Esophagus muscularis mucosa (tissue), 4 donors: ENCODE measurements at places on chromosomes 4 and X. TPM values are rescaled to one million over a fixed set of nuclear protein-coding genes. Genes with fewer than 3 reads are reported as not detected.
A peak's percentile ranks its signal among the peaks of the same experiment; 100 is the strongest.

GRCh38 chr4:166622425-166622977 lies 611.8 kb downstream of the SPOCK3 start:
- no peaks in the 10 kb centered on the region for H3K36me3 ChIP-seq
- no peak overlapping the region for H3K4me3 ChIP-seq
- no peak for DNase-seq
- no peaks in the 10 kb centered on the region for H3K27me3 ChIP-seq

- H3K27ac ChIP-seq, result no peak overlapping the region
- peaks cover 6% of the 10 kb centered on the region for H3K4me1 ChIP-seq
- H3K4me3 ChIP-seq, result no peak overlapping the region
- H3K27me3 ChIP-seq, result no peaks in the 10 kb centered on the region
- no peaks in the 10 kb centered on the region for H3K36me3 ChIP-seq
These were observed 18.1 kb downstream of the PPP1R2C start for GRCh38 chrX:42759881-42760280.

GRCh38 chrX:34503119-34503518 lies 154.0 kb downstream of the TMEM47 start:
- no peaks in the 10 kb centered on the region for H3K27me3 ChIP-seq
- no peak overlapping the region for H3K4me3 ChIP-seq
- no peak for DNase-seq
- no peaks in the 10 kb centered on the region for H3K4me1 ChIP-seq
- H3K27ac ChIP-seq, result no peak overlapping the region

- no peaks in the 10 kb centered on the region for H3K4me1 ChIP-seq
- H3K4me3 ChIP-seq, result no peak overlapping the region
- H3K36me3 ChIP-seq, result no peaks in the 10 kb centered on the region
- no peaks in the 10 kb centered on the region for H3K27me3 ChIP-seq
- DNase-seq, result no peak
These were observed 428.6 kb downstream of the DTHD1 start for GRCh38 chr4:36709991-36710390.

DNA sequence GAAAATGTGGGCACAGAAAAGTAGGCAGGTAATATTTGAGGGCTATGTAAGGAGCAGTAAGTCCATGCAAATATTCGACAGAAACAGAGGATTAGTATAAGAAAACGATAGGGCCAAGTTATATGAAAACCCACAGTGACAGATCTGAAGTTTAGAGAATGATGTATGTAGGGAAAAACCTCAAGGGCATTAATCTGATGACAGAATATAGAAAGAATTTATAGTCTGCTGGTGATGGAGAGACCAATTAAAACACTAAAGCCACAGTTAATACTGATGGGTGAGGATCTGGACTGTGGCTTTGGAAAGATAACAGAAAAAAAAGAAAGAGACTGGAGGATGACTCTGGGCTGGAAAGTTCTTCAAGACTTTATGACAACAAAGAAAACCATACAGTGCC lies 169.7 kb downstream of the PALLD start:
- no peaks in the 10 kb centered on the region for H3K27me3 ChIP-seq
- no peaks in the 10 kb centered on the region for H3K36me3 ChIP-seq
- H3K4me3 ChIP-seq, result no peak overlapping the region
- H3K27ac ChIP-seq, result no peak overlapping the region

GRCh38 chr4:72323227-72323626 lies 245.8 kb downstream of the ADAMTS3 start:
- H3K4me1 ChIP-seq, result peaks cover 9% of the 10 kb centered on the region
- no peak overlapping the region for H3K4me3 ChIP-seq
- no peaks in the 10 kb centered on the region for H3K36me3 ChIP-seq
- no peaks in the 10 kb centered on the region for H3K27me3 ChIP-seq

- no peaks in the 10 kb centered on the region for H3K4me1 ChIP-seq
- no peaks in the 10 kb centered on the region for H3K27me3 ChIP-seq
- peak overlapping the region; percentile 83 for H3K4me3 ChIP-seq
- H3K36me3 ChIP-seq, result no peaks in the 10 kb centered on the region
- peak overlapping the region; percentile 92 for H3K27ac ChIP-seq
These were observed 600 bp downstream of the BEX4 start for GRCh38 chrX:103215425-103215991.

GRCh38 chr4:150464523-150464922 lies 117.4 kb upstream of the MAB21L2 start:
- no peak for DNase-seq
- H3K27ac ChIP-seq, result no peak overlapping the region
- H3K36me3 ChIP-seq, result no peaks in the 10 kb centered on the region
- H3K27me3 ChIP-seq, result no peaks in the 10 kb centered on the region
- H3K4me3 ChIP-seq, result no peak overlapping the region

DNA sequence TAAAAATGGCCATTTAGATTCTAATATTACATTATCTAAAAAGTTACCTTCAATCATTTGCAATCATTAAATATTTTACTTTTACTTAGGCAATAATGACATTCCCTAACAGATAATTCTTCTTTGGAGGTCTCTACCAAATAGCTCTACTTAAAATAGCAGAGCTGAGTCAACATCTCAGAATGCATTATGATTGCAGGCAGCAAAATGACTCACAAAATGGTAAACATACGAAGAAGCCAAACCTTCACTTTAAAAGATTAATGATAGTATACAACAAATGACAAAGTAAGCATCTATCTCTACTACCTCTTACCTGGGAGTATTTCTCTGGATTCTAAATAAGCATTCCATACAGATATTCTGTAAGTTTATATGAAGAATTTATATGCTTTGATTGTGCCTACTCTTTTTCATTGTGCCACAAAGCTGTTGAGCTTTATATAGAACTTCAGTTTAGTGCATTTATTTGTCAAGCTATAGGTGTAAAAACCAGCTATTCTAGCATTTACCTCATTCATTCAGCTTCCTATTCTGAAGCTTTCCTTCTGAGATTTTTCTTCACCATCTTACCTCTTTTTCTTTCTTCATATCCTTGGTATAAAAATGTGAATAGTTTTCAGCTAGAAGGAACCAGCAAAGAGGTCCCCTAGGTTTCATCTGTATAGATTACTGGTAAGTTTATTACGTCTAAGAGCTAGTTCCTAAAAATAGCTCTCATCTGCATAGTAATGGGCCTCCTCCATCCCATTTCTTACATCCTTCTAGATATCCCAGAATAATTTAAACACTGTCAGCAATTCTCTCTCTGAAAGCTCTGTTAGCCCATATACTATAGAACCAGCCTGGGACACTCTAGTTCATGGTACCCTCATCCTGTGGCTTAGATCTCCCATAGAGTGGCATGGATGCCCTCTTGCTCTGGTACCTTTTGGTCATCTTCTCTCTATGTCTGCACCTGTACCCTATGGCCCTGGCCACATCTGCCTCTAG lies 17.2 kb upstream of the SPCS3 start:
- H3K4me3 ChIP-seq, result no peak overlapping the region
- no peaks in the 10 kb centered on the region for H3K4me1 ChIP-seq
- H3K27ac ChIP-seq, result no peak overlapping the region
- H3K36me3 ChIP-seq, result no peaks in the 10 kb centered on the region

- H3K4me3 ChIP-seq, result peak within 1 kb of the TSS; percentile 72
- H3K27me3 ChIP-seq, result no peaks in the 10 kb centered on the region
- H3K36me3 ChIP-seq, result no peaks in the 10 kb centered on the region
- peak within 1 kb of the TSS; percentile 80 for H3K27ac ChIP-seq
- no peaks in the 10 kb centered on the region for H3K4me1 ChIP-seq
These were observed at the start of gene ZNF630 for GRCh38 chrX:48071064-48071985. Gene ZNF630, minus strand, starts transcription at chrX:48071640. Its CDS starts 4,754 bp downstream, at chrX:48066886.

DNA sequence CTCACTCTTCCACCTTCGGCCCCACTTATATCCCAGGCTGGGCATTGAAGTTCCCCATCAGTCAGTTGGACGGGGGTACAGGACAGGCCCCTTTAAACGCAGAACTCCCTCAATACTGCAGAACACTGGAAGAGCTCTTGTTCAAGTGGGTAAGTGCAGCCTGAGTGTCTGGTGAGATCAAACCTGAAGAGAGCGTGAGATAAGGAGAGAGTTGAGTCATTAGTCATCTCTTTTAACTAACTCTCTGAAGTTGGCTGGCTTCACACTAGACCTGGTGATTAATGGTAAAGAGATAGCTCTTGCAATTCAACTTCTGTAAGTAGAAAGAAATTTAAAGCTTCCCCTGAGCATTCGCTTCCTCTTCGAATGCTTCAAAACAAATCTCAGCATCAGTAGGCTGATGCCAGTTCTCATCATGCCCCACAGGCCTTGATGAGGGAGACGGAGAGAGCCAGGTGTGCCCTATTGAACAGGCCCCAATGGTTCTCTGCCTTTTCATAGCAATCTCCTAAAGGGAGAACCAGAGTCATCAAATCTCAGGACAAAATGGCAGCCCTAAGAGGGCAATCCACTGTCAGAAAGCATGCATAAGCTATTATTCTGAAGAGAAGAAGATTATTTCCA lies 41.0 kb upstream of the JADE1 start:
- H3K27ac ChIP-seq, result no peak overlapping the region
- no peak for DNase-seq
- no peak overlapping the region for H3K4me3 ChIP-seq
- no peaks in the 10 kb centered on the region for H3K4me1 ChIP-seq

- no peak overlapping the region for H3K4me3 ChIP-seq
- no peaks in the 10 kb centered on the region for H3K27me3 ChIP-seq
- H3K4me1 ChIP-seq, result no peaks in the 10 kb centered on the region
- no peak for DNase-seq
- no peak overlapping the region for H3K27ac ChIP-seq
- H3K36me3 ChIP-seq, result no peaks in the 10 kb centered on the region
These were observed 1826.0 kb downstream of the STIM2 start for GRCh38 chr4:28686618-28687017.

DNA sequence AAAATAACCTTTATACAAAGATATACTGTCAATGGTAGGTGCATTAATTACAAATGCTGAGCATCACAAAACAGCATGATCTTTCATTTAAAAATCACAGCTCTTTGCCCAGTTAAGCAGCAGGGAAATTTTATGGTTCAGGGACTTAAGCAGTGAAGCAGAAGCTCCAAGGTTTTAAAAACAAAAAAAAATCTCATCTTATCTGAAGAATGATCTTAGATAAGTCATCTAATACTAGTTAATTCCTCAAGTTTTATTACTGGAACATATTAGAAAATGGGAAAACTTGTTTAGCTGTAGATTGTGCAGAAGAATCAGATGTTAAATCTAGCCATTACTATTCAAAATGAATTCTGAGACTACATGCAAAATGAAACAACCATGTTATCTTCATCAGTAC lies 289.9 kb downstream of the GASK1B start:
- no peaks in the 10 kb centered on the region for H3K27me3 ChIP-seq
- no peak for DNase-seq
- no peak overlapping the region for H3K27ac ChIP-seq

DNA sequence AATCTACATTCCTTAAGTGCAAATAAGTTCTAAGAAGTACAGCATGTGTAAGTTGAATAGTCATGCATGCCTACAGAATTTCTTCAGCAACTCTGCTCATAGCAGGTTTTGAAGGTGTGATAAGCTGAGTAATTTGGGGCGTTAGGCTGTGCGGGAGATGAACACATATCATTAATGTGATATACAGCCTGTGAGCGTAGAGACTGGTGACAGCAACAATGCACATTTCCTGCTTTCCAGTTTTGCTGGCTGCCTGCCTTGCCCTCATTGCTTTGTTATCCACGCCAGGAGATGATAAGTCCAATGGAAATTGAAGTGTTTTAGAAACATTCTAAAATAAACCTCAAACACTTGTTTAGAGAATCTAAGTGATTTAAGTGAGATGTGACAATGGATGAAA lies 1709.4 kb downstream of the ARAP2 start:
- H3K27ac ChIP-seq, result no peak overlapping the region
- H3K27me3 ChIP-seq, result no peaks in the 10 kb centered on the region
- no peaks in the 10 kb centered on the region for H3K36me3 ChIP-seq

DNA sequence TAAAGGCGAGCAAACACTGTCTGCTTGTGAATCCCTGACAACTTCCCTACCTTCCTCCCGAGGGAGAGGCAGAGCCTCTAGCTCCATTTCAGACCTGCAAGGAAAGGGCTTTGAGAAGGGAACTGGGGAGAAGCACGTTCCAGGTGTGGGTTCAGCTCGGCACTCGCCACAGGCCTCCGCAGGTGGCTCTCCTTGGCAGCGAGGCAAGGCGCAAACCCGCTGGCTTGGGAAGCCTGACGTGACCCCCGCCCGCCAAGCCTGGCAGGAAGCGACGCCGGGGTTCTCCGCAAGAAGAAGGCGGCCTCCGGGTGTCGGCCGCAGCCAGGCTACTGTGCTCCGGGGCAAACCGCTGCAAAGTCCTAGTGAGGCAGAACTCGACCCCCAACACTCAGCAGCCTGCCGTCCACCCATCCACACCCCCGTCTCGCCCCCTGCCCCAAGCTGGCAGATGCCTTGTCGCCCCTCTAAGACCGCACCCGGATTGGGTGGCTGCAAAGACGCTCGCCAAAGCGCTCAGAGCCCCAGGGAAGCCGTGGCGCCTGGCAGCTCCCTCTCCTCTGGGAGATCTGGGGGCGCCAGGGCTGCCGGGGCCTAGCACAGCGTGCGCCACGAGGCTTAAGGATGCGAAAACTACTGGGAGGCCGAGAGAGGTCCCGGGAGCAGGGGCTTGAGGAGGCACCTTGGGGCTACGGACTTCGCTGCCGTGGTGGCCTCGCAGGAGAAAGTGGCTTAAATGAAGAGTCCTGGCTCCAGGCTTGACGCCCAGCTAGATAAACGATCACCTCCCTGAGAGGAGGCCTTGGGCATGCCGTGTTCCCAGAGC lies 21.8 kb downstream of the NKX3-2 start:
- peaks cover 14% of the 10 kb centered on the region for H3K4me1 ChIP-seq
- peak overlapping the region; percentile 4 for H3K4me3 ChIP-seq
- no peak overlapping the region for H3K27ac ChIP-seq
- DNase-seq, result no peak
- H3K27me3 ChIP-seq, result peaks cover 54% of the 10 kb centered on the region

DNA sequence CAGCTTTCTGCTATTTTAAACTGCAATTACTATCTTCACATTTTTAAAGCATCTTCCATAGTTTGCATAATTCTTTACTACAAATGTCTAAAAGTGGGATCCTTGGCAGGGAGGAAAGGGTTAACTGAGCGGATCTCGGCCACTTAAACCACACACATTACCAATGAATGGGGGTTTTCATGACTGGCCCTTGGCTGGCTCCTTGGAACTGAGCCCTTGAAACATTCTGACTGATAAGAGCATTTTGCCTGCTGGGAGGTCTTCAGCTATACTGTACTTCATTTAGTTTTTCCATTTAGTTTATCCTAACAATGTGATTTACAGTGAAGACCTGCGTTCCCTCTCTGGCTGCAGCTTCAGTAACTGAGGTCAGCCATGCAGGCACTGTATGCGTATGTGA lies 31.7 kb upstream of the MFAP3L start:
- no peaks in the 10 kb centered on the region for H3K4me1 ChIP-seq
- peaks cover 12% of the 10 kb centered on the region for H3K36me3 ChIP-seq
- H3K27me3 ChIP-seq, result no peaks in the 10 kb centered on the region
- DNase-seq, result no peak

Gene WNK3
- total RNA-seq, result 1.7 TPM

Gene GAGE1
- total RNA-seq, result not detected

Gene FAM184B
- not detected for total RNA-seq

Gene SHROOM2
- 0.42 TPM for total RNA-seq

Gene CTAG1A
- not detected for total RNA-seq

Gene TLR10
- 0.17 TPM for total RNA-seq
